Upper lobe of left lung (tissue), 6 donors: ENCODE measurements at places on chromosomes 13 and 19. TPM values are rescaled to one million over a fixed set of nuclear protein-coding genes. Genes with fewer than 3 reads are reported as not detected.
A peak's percentile ranks its signal among the peaks of the same experiment; 100 is the strongest.

MIR17HG gene
- total RNA-seq = 4.2 TPM

GRCh38 chr19:15498910-15499309, 9.4 kb upstream of the CYP4F22 start:
- DNase-seq = no peak

DNA sequence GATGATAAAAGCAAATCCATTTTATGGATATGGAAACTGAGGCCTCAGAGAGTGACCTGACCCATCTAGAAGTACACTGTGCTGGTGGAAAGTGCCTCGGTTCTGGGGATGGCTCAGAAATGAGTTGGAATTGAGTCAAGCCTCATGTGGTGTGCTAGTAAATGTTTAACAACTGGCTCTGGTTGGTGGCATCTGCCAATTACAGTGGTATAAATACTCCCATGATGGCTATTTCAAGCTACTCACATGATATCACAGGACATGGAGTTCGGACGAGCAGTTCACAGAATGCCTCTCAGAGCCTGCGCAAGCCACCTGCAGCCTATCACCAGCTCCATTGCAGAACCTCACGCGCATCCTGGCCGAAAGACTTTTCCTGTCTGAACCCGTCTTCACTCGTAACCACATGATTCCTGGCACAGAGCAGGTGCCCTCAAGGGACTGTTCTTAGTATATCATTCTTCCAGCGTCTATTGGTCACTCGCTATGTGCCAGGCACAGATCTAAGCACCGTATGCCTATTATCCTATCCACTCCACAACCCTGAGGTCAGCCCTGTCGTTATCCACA, 9.1 kb downstream of the TMEM150B start:
- DNase-seq = no peak

THSD8 gene
- 6.0 TPM for total RNA-seq

DNA sequence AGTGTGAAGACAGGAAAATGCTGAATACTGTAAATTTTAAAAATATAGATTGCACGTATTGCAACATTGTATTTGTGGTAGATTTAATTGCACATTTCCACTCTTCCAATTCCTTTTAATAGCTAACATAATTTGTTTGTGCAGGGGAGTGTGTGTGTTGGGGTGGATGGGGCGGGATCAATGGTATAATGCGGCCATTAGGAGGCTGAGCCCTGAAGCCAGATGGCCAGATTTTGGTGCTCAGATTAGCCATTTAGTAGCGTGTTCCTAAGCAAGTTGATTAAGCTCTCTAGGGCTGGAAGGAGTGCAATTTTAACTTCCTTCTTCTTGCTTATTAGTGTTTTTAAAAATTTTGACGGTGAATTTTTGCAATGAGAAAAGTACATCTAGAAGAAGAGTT, 5.8 kb downstream of the OXGR1 start:
- DNase-seq = no peak

GRCh38 chr19:16605553-16605994, 22.4 kb downstream of the MED26 start:
- no peak for DNase-seq

GRCh38 chr19:2550431-2551171, 74.7 kb downstream of the GADD45B start:
- no peak for DNase-seq

GRCh38 chr19:31553846-31554215, 204.6 kb upstream of the TSHZ3 start:
- DNase-seq = no peak

- DNase-seq = peak; percentile 90
These were observed 636 bp upstream of the FOXO1 start for GRCh38 chr13:40666933-40667621.

DNA sequence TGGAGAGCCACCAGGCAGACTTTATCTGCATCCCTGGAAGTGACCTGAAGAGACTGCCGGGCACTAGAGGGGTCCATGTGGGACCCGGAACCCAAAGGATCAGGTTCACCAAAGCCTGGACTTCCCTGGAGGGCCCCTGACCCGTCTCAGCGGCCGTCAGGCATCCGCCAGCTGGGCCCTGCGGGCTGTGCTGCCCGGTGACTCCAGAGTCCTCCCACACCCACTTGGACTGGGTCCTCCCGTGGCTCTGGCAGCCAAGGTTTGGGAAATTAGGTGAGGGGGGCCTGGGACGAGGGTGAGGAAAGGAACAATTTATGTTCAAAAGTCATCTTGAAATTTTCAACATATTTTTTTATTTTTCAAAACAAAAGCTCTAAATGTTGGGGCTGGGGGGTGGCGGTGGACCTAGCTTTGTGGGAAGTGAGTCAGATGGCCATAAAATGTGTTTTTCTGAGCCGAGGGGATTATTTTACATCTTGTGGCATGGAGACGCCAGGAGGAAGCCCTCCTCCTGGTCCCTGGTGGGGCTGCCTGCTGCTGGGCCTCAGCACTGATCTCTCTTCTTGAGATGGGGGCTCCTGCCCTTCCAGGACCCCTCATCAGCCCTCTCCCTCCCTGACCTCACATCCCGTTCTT, 20.2 kb downstream of the CEBPA start:
- DNase-seq = peak; percentile 59

DNA sequence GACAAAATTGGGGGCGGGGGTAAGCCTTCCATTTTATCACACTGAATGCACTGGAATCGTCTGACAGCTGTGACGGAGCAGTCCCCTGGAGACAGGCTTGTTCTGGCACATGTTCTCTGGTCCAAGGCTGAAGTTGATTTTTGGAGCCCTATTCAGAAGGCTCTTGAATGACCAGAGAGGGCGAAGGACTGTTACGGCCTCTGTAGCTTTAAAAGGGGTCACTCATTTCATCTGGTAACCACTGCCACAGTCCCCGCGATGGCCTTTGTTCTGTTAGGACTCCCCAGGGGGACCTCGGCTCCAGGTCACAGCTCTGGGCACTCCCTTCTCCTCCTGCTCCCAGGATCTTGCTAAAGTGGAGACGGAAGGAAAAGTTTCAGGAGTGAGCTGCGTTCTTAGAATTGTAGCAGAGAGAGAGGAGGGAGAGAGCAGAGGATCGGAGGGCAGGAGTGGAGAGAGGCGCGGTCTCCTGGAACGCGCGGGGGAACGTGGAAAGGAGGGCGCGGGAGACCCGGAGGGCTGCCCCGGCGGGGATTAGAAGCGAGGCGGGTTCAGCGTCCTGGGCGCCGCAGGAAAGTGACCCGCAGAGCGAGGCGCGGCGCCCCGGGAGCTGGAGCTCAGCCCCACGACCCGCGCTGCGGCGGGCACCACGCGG, 134.3 kb upstream of the MYO16 start:
- DNase-seq = no peak

GRCh38 chr13:76522083-76522755, 364.0 kb downstream of the KCTD12 start:
- DNase-seq = no peak

GRCh38 chr19:16603090-16603489, 24.9 kb downstream of the MED26 start:
- DNase-seq = no peak

- DNase-seq = no peak
These were observed 270.0 kb downstream of the NALCN start for GRCh38 chr13:101146101-101146898.

CGB2 gene
- total RNA-seq = not detected

ZNF835 gene
- 1.8 TPM for total RNA-seq

DNA sequence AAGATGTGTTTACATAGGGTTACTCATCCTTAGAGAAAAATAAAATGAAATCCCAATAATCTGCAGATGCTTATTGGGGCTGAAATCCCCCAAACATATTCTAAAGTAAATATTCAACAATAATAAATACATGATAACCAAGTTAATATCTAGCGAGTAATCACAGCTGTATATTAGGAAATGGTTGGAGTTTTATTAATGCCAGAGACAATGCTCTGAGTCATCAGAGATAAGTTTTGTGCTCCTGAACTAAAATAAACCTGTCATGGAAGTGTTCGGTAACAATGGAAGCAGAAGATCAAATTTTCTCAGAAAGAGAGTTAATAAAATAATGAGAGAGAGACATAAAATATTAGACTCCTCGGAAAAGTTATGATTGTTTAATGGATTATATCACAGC, 31.4 kb downstream of the FLT1 start:
- DNase-seq = no peak

CCDC8 gene
- total RNA-seq = 6.0 TPM

- DNase-seq = no peak
These were observed 78.3 kb downstream of the TSC22D1 start for GRCh38 chr13:44497801-44498200.

DNA sequence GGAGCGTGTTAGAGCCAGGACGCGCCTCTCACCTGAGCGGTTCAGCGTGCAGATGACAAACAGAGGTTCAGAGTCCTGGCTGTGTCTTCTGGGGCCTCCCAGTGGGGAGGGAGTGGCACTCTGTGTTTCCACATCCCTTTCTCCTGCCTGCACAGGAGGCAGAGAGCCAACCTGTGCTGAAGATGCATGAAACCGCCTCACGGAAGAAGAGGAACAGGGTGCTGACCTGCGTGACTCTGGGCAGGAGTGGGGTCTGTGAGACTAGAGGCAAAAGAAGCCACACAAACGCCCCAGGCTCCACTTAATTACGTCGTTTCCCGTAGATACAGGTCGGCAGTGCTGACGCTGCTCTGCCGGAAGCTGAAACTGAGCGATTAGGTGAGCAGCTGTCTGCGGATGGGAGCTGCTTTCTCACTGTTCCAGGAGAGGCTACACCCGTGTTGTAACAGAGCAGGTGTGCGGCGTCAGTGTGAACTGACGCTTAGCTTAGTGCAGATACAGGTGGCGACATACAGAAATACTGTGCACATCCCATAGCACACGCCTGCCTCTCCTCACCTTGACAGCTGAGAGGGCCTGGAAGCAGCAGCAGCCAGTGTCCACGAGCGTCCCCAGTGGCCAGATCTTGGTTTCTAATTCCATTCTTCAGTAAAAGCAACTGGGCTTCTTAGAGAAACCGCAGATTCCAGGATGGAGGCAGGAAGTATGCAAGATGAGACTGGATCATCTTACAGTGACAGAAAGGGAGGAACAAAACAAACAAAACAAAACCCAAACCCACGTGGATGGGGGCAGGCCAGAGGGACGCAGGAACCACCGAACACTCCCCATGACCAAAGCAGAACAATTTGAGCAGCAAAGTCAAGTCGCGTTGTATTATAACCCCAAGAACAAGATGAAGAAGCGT, 37.7 kb upstream of the MCF2L start:
- DNase-seq = no peak

DNA sequence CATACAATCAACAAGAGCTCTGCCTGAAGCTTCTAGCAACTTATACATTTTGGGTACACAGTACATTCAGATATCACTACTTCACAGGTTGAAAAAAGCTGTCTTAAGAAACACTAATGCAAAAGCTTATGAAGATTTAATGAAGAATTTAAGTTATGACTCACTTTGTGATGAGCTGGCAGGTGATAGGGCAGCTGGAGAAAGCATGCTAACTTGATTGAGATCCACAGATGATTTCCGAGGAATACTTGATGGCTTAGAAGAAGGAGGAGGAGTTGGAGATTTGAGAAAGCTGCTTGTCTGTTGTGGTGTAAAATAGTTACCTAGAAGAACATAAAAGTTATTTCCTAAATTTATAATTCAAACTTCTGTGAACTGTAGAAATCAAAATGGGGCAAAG, 23.3 kb downstream of the EXOSC8 start:
- DNase-seq = no peak

C1QTNF9 gene
- total RNA-seq = not detected

GRCh38 chr19:16915135-16915534, 26.3 kb downstream of the F2RL3 start:
- DNase-seq = no peak

DNA sequence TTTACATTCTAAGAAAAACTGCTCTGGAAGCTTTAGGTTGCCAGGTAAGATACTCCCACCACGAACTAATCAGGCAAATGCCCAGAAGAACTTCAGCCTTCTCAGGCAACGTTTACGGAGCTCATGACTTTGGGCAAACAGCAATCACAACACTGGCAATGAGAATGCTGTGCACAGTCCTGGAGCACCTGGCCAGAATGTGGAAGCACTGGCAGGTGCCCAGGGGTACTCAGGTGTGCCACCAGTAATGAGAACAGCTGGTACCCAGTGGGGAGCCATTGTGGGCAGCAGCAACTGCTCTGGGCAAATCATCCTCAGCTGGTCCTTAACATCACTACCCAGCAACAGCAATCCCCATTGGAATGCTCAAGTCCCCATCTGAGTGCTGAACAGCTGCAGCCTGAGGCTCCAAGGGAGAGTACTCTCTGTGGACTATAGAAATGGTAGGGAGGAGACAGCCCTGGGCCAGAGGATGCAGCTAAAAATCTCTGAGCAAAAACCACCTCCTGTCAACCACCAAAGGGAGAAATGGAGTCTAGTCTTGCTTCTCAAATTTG, 210.0 kb downstream of the FOXO1 start:
- DNase-seq = no peak

DNA sequence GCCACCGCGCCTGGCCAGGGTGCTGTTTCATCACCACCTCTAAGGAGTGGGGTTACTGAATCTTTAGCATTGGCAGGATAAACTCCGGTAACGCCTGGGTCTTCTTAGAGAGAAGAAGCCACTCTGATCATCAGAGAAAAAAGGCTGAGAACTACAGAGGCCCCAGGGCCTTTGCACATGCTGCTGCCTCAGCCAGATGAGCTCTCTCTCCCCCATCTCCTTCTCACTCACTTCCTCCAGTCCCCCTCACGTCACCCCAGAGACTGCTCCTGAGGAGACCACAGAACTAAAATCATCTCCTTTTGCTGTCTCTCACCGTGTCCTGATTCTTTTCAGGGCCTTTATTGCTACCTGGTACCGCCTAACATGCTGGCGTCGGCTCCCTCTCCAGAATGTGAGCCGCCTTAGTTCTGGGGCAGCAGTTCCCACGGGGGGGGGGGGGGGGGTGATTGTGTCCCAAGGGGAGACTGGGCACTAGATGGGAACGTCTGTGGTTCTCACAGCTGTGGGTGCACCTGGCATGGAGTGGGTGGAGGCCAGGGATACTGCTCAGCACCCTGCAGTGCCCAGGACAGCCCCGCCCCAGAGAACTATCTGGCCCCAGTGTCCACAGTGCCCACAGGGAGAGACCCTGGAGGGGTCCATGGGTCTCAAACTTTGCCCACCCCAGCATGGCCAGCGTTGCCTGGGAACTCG, 5.1 kb upstream of the DIRAS1 start:
- DNase-seq = no peak

DNA sequence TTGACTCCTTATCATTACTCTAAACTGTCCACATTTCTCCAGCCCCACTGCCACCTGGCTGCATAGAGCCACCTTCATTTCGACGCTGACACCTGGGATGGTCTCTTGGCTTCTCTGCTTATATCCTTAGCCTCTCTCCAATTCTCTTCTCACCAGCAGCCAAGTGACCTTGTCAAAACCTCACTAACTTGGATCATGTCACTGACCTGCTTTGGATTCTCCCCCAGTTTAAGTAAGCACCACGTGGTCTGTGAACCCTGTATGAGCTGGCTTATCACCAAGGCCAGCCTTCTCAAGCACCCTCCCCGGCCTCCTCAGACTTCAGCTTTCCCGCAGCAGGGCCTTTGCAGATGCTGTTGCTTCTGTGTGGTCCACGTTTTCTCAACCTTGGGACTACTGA, 12.3 kb upstream of the GGACT start:
- no peak for DNase-seq

GRCh38 chr13:53137779-53138178, 109.2 kb downstream of the OLFM4 start:
- no peak for DNase-seq

PMIS2 gene
- not detected for total RNA-seq
